ENCODE measurements at places on chromosomes 2 and 18. TPM values are rescaled to one million over a fixed set of nuclear protein-coding genes. Genes with fewer than 3 reads are reported as not detected.

DNA sequence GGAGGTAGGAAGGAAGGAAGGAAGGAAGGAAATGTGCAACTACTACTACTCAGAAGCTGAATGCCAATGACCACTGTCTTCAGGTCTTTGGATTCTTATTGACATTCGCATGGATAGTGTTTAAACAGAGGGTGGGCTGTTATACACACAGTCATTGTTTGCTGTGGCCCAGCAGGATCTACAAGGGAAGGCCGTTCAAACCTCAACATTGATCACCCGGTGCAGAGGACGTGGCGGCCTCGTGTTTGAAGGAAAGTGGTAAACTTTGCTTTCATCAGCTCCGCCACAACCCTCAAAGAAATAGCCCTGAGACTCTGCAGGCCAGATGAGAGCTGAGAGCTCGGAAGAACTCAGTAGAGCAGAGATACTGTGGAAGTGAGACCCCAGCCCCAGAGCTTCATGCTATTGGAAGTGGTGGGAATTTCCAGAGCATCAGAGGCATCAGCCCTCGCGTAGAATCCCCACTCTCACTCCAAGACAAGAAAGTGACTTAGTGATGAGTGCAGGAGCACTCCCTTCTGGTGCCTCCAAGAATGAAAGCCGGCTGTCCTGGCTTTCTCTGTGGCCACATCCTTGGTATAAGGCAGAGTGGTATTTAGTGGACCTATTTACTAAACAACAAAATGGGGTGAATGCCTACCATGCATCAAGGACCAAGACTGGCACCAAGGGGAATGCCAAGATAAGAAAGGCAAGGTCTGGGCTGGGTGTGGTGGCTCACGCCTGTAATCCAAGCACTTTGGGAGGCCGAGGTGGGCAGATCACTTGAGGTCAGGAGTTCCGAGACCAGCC lies 10.1 kb upstream of the ROCK2 start:
- H3K27ac ChIP-seq, result no peak overlapping the region
- no peaks in the 10 kb centered on the region for H3K36me3 ChIP-seq
- no peak overlapping the region for H3K4me3 ChIP-seq
- H3K4me1 ChIP-seq, result no peaks in the 10 kb centered on the region
- H3K27me3 ChIP-seq, result no peaks in the 10 kb centered on the region

- H3K4me1 ChIP-seq, result no peaks in the 10 kb centered on the region
- no peaks in the 10 kb centered on the region for H3K27me3 ChIP-seq
- DNase-seq, result no peak
- no peak overlapping the region for H3K27ac ChIP-seq
Measured at GRCh38 chr2:241213041-241213440, 24.6 kb downstream of the ANO7 start.

- no peaks in the 10 kb centered on the region for H3K36me3 ChIP-seq
- H3K27ac ChIP-seq, result no peak overlapping the region
- H3K4me1 ChIP-seq, result no peaks in the 10 kb centered on the region
- DNase-seq, result no peak
Measured at GRCh38 chr2:68390586-68390985, 25.5 kb downstream of the PLEK start.

Gene MRPS9
- total RNA-seq, result 18.7 TPM

DNA sequence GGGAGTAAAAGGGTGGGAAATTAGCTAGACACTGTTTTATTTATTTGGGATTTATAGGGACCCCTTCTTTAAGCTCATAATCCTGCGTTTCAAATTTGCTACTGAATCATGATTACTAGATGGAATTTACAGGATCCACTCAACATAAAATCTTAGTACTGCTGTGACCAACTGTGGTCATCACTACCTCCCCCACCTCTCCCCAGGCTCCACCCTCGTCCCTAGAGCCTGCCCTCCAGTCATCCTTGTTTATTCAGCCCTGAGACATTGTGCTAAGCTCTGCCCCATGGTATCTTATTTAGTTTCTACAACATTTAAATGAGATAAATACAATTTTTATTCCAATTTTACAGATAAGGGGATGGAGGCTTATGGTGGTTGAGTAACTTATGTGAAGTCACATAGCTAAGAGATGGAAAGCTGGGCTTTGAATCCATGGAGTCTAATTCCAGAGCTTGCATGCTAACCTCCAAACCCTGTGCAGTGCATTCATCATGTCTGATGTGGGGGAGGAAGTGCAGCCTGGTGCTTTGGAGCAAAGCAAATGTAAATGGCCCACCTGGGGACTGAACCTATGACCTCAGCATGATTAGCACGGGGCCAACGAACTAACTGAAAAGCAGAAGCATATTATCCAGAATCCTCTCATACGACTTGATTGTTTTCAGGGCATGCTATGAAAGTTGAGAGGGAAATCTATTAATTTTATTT lies 502.4 kb downstream of the TMEM182 start:
- no peak for DNase-seq
- no peaks in the 10 kb centered on the region for H3K36me3 ChIP-seq
- H3K27me3 ChIP-seq, result no peaks in the 10 kb centered on the region
- no peak overlapping the region for H3K27ac ChIP-seq

DNA sequence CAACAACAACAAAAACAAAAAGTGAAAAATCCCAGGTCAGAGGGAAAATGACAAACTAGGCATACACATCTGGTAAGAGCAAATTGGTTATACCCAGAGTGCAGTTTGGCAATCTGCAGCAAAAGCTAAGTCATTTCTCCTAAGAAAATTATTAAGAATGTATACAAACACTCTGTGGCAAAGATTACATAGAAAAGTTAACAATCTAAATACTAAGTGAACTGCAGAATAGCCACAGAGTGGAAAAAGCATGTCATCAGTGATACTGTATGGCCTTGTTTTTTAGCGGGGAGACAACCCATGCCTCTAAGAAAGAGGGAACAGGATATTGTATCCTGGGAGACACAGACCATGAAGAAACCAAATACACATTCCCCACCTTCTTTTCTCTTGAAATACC lies 136.0 kb upstream of the ITGB6 start:
- no peaks in the 10 kb centered on the region for H3K36me3 ChIP-seq
- no peak overlapping the region for H3K27ac ChIP-seq
- H3K4me3 ChIP-seq, result no peak overlapping the region

DNA sequence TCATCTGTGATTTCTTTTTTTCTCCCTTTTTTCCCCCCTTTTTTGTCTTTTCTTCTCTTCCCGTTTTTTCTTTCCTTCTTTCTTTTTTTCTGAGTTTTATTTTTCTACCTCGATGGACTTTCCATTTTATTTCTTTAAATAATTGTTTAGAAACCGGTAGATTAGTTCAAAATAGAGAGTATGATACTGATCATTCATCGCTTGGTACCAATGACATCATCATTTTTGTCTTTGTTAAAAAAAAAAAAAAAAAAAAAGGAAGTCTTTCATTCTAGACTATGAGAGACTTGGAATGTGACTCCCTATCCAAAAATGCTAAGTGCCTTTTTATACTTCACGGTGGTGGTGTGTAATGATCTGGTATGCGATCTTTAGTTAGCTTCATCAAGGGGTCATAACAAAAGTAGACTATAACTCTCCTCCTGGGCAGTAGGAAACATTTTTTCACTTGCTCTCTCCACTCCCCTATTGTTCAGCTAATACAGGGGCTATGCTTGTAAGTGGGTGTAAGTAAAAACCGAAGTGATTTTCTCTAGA lies 1517.5 kb upstream of the ZEB2 start:
- H3K27me3 ChIP-seq, result no peaks in the 10 kb centered on the region
- H3K4me3 ChIP-seq, result no peak overlapping the region
- H3K4me1 ChIP-seq, result no peaks in the 10 kb centered on the region
- no peak overlapping the region for H3K27ac ChIP-seq
- H3K36me3 ChIP-seq, result no peaks in the 10 kb centered on the region

DNA sequence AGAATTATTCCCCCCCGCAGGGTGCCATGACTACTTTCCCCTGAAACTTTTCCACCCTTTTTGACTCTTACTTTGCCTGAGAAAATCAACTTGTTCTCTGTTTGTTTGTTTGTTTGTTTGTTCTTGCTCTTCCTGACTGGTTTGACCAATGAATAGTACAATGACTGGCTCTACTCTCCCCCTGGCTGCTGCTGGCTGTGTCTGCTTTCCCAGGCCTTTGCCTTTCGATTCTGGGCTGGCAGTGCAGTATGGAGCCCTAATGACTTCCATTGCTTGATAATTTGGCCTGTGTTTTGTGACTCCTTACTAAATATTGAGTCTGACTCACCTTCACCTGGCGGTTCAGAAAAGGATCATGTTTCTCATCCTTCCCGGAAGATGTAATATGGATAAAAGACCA lies 241.1 kb downstream of the TMEM182 start:
- no peak for DNase-seq
- H3K36me3 ChIP-seq, result no peaks in the 10 kb centered on the region
- no peak overlapping the region for H3K27ac ChIP-seq
- no peaks in the 10 kb centered on the region for H3K27me3 ChIP-seq

Gene NTSR2
- not detected for total RNA-seq

DNA sequence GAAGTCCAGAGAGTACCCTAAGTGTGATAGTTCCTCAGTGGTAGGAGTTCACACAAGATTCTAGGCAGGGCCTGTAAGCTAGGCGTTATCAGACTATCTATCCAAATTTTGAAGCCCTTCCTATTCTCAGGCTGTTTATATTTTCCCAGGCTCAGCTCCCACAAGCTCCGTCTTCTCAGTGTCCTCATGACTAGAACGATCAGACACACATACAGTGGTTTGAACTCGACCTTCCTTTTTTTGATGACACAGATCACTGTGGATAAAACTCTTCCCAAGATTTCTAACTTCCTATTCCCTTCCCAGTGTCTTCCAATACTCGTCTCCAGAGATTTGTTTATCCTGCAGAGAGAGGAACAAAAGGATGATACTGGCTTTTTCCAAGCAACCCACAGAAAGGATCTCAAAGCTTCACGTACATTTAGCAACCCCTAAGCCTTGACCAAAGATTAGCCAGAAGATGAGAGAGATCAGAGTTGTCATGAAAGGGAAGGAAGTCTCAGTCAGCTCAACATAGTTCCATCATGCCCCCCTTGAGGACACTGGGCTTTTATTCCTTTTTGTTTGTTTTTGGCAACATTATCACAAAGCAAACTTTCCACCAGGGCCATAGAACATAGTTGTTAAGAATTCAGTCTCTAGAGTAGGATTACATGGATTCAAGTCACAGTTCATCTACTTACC lies 42.3 kb upstream of the DOK6 start:
- no peak for DNase-seq
- H3K4me1 ChIP-seq, result no peaks in the 10 kb centered on the region
- H3K4me3 ChIP-seq, result no peak overlapping the region
- no peaks in the 10 kb centered on the region for H3K27me3 ChIP-seq
- H3K27ac ChIP-seq, result no peak overlapping the region
- no peaks in the 10 kb centered on the region for H3K36me3 ChIP-seq

Gene ACOXL
- total RNA-seq, result not detected

Gene GAREM1
- total RNA-seq, result 8.9 TPM

- peaks cover 8% of the 10 kb centered on the region for H3K27me3 ChIP-seq
- no peak overlapping the region for H3K4me3 ChIP-seq
- no peak for DNase-seq
- H3K27ac ChIP-seq, result peak overlapping the region; percentile 64
- H3K4me1 ChIP-seq, result no peaks in the 10 kb centered on the region
Measured at GRCh38 chr2:241859017-241859435, 332 bp upstream of the PDCD1 start.

- peak overlapping the region; percentile 71 for H3K4me3 ChIP-seq
- H3K27me3 ChIP-seq, result no peaks in the 10 kb centered on the region
- no peaks in the 10 kb centered on the region for H3K36me3 ChIP-seq
- no peak for DNase-seq
Measured at GRCh38 chr2:169734169-169734847, 676 bp downstream of the KLHL23 start.

Gene CPO
- total RNA-seq, result not detected

Gene EIPR1
- total RNA-seq, result 14.5 TPM

DNA sequence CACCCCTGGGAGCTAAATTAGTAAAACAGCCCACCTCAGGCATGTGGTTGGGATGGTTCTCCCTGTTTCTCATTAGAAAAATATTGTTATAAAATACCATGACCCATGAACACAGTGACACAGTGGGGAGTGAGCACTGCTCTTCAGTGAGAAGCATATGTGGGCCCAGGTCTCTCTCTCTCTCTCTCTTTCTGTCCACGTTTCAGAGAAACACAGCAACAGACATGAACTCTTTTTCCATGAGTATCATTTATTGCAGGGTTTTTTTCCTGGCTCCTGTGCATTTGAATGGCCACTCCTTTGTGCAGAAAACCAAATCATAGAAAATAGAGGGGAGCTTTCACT lies 41.2 kb downstream of the CYRIA start:
- no peak overlapping the region for H3K4me3 ChIP-seq
- no peaks in the 10 kb centered on the region for H3K36me3 ChIP-seq
- H3K27ac ChIP-seq, result no peak overlapping the region
- no peaks in the 10 kb centered on the region for H3K27me3 ChIP-seq
- DNase-seq, result no peak

Gene NRP2
- total RNA-seq, result 39.7 TPM

DNA sequence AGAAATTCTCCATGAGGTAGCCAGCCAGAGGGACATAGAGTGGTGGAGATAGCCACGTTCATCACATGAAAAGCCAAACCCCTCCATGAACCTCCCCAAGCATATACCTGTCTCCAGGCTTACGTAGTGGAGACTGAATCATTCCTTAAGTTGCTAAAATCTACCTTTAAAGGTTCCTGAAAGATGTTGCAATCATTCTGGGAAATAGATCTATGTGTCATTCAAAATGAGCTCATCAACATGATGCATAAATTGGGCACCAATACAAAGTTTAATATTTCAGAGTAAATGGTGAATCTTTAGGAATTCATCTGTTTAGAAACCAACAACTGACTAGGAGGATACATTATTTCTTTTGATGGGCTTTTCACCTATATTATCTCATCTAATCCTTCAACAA lies 362.6 kb upstream of the ID2 start:
- no peaks in the 10 kb centered on the region for H3K4me1 ChIP-seq
- H3K27me3 ChIP-seq, result no peaks in the 10 kb centered on the region
- no peak overlapping the region for H3K27ac ChIP-seq
- H3K4me3 ChIP-seq, result no peak overlapping the region

GRCh38 chr2:176560296-176560695 lies 291.1 kb downstream of the MTX2 start:
- DNase-seq, result no peak
- H3K36me3 ChIP-seq, result no peaks in the 10 kb centered on the region
- H3K4me3 ChIP-seq, result no peak overlapping the region

GRCh38 chr2:234492717-234493485 lies 4.0 kb downstream of the ARL4C start:
- H3K27me3 ChIP-seq, result no peaks in the 10 kb centered on the region
- H3K27ac ChIP-seq, result no peak overlapping the region
- no peak for DNase-seq

DNA sequence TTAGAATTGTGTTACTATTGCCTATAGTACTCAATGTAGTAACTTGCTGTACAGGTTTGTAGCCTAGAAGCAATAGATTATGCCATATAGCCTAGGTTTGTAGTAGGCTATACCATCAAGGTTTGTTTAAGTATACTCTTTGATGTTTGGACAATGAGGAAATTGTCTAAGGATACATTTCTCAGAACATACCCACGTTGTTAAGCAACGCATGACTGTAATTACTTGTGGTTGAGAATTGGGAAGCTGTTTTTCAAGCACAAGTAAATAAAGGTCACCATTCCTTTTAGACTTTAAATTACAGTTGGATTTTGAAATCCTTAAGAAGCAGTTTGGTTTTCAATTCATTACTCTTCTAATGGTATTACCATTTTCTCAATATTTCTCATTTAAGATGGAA lies 89.8 kb upstream of the KCNH7 start:
- no peaks in the 10 kb centered on the region for H3K4me1 ChIP-seq
- no peak for DNase-seq
- H3K36me3 ChIP-seq, result no peaks in the 10 kb centered on the region
- no peak overlapping the region for H3K27ac ChIP-seq
- no peak overlapping the region for H3K4me3 ChIP-seq
- H3K27me3 ChIP-seq, result no peaks in the 10 kb centered on the region

Gene COLEC11
- 0.75 TPM for total RNA-seq
